ENCODE measurements at places on chromosomes 11 and 22.

- DNase-seq: no peak
These were observed 328.3 kb downstream of the LARGE1 start for GRCh38 chr22:33591946-33592345.

DNA sequence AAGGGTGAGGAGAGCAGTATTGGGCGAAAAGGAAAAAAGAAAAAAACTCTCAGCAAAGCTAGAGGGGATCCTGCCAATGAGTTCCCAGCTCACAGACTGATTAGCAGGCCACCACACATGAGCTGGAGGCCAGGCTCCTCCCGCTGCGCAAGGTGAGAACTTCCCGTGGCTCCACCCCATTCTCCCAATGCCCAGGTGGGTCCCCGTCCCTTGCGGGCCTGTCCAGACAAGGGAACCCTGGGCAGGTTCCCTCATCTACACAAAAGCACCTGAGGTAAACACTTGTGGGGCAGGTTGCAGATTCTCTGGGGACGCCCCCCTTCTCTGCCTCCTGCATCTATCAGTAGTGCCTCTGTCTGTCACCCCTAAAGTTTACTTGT lies 46.5 kb downstream of the CDPF1 start:
- no peak for DNase-seq

DNA sequence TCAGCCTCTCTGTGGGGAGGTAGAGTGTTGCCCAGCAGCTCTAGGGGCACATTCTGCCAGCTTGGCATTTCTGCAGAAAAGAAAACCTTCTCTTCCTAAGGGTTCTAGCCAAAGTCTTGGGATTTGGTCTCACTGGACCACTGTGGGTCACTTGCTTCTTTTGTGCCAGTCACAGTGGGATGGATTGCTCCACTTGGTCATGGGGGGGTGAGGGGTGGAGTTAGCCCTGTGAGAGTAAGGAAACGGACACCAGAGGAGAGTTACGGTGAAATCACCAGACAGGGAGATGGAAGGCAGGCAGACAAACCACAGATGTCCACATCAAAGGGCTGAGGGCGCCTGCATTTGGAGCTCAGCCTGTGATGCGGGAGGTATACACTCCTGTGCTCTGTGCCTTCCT lies 10.8 kb downstream of the SGSM1 start:
- no peak for DNase-seq

DNA sequence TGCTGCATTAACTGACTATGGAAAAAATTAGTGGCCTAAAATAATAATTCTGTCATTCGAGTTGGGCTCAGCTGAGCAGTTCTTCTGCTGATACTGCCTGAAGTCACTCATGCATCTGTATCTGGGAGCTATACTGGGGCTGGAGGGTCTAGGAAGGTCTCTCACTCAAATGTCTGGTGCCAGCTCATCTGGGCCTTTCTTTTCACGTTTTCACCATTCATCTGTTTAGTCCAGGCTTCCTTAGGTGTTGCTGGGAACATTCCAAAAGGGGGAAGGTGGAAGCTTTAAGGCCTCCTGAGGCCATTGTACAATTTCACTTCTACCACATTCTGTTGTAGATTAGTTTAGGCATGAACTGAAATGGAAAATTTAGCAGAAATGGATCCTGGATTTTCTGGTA lies 28.0 kb downstream of the YAP1 start:
- no peak for DNase-seq

Data from NCI-H69 (cell line).